ENCODE measurements at places on chromosomes 5 and 9. TPM values are rescaled to one million over a fixed set of nuclear protein-coding genes. Genes with fewer than 3 reads are reported as not detected.

Gene CER1
- total RNA-seq = not detected

Gene CORO2A
- 1.6 TPM for total RNA-seq

GRCh38 chr5:170596482-170597044, 92.7 kb downstream of the KCNIP1 start:
- DNase-seq = no peak

Gene CSF1R
- total RNA-seq = 1.1 TPM

GRCh38 chr5:179262126-179262920, 82.9 kb downstream of the ADAMTS2 start:
- no peak for DNase-seq

Gene CARD19
- 40.3 TPM for total RNA-seq

DNA sequence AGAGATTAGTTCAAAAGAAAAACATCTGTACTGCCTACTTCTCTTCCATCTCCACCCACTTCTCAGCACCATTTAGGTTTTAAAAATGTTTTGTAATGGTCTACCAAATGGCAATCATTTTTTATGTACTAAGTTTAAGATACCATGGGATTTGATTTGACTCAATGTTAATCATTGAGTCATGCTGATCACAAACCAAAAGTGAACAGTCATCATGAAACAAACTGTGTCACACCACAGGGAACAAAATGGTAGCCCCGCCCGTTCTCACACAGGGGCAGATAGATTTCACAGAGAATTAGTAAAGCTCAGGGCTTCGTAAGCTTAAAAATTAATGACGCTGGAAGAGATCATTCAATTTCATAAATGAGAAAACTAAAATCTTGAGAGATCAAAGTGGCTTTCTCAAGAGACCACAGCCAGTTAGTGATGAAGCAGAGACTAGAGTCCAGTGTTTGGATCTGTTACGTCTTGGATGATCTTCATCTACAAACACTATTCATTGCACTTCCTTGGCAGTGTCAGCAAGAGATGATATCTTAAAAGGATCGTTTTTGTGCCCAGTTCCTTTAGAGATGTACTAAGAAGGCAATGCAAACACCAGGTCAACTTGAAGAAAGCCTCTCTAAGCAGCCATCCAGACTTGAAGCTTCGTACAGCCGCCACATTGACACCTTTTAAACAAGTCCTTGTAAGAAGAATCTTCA, 33.9 kb upstream of the TRIO start:
- peak; percentile 70 for DNase-seq

Gene IRGM
- total RNA-seq = not detected

GRCh38 chr5:147752666-147753290, 29.8 kb downstream of the JAKMIP2 start:
- DNase-seq = no peak

Gene HRH2
- not detected for total RNA-seq

Gene PIP5KL1
- 2.5 TPM for total RNA-seq

- no peak for DNase-seq
Measured at GRCh38 chr5:179438461-179438860, 93.2 kb upstream of the ADAMTS2 start.

DNA sequence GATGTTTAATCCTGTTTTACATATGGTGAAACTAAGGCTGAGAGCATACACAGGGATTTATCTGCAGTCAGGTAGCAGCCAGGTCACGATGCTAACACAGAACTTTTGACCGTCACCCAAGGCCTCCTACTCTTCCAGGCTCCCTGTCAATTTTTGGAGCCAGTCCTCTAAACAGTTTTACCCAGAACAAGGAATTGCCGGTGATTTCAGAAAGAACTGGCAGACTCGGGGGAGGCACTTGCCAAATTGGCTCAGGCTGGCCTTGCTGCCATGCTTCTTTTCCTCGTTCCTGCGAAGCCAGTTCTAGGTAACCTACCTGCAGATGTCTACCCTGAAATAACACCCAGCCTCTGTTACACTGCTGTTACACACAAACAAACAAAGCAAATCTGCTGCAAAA, 21.2 kb downstream of the GRIA1 start:
- DNase-seq = no peak

GRCh38 chr9:132622159-132622558, 39.8 kb downstream of the BARHL1 start:
- DNase-seq = peak; percentile 19

DNA sequence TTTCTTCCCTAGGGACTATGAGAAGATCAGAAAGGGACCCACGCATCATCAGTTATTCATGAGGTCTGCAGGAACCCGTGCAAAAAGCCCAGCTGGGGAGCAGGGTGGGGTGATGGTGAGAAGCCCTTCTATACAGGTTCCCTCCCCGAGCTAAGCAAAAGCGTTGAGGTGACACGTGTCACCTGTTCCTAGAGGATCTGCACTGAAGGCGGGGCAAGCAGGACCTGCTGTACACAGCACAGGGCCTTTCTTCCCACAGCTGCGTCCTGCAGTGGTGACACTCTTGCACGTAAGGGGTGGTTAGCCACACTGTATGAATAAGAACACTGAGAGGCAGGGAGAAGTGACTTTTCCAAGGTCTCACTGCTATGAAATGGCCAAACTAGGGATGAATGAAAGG, 37.2 kb upstream of the SH3PXD2B start:
- no peak for DNase-seq

GRCh38 chr9:211036-211435, 3.6 kb upstream of the DOCK8 start:
- DNase-seq = no peak

DNA sequence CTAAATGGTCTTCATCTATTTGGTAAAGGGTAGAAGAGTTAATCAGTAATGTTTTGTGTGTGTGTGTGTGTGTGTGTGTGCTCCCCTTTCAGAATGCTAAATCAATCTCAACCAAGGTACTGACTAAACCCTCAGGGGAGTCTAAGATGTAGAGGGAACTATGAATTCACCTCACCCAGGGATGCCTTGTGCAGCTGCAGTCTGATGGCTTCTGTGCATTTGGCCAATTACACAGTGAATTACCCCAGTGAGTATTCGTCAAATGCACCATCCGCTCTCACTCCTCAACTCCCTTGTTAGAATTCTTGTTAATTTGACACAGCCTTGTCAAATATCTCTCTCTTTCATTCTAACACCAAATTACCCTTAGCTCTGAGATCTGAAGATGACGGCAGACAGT, 234.6 kb downstream of the GABRB2 start:
- no peak for DNase-seq

- DNase-seq = no peak
Measured at GRCh38 chr5:59597690-59598546, 295.6 kb downstream of the PDE4D start.

Gene MYMK
- not detected for total RNA-seq

GRCh38 chr9:16102154-16102553, 549.3 kb downstream of the CCDC171 start:
- DNase-seq = no peak

DNA sequence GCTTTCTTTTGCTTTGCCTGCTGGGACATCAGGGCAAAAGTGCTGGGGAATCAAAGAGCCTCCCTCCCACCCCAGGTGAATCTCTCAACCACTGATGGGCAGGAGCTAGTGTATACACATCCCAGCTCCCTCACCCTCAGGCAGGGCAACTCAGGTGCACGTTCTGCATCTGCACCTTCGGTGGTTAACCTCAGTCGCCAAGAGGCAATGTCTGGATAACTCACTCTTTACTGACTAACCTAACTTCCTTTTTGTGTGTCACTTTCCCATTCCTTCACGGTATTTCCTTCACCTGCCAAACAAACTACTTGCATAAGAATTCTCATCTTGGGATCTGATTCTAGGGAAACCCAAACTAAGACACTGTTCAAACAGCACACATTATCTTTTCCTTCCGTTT, 26.3 kb downstream of the CNTFR start:
- DNase-seq = no peak

DNA sequence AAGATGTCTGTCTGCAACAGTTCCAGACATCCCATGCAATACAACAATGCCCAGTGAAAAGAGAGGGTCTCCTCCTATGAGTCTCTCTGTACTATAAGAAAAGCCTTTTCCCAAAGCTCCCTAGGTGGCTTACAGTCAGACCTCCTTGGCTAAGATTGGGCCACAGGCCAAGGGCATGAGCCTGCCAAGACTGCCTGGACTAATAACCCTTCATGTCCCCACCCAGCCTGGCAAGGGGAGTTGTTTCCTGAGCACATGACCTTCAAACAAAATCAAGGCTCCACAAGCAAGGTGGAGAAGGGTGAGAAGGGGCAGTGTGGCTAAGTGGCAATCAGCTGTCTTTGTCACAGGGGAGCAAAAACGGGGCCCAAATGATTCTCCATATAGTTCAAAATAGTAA, 75.6 kb upstream of the ZSWIM6 start:
- DNase-seq = no peak

Gene EGFL7
- total RNA-seq = 6.1 TPM

DNA sequence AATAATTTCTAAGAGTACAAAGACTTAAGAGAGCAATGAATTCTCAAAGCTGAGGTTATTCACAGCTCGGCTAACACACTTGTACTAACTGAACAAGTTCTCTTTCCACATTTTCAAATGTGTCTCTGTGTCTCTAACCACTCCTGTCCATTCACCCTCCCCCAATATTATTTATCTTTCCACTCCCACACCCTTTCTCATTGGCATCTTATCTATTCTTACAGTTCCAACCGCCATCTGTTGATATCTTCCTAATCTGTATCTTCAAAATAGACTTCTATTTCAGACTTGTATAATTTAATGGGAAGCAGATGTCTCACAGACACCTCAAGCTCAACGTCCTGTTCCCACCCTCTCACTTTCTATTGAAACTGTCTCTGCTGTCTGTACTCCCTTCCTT, 205.9 kb downstream of the ANXA1 start:
- DNase-seq = no peak

DNA sequence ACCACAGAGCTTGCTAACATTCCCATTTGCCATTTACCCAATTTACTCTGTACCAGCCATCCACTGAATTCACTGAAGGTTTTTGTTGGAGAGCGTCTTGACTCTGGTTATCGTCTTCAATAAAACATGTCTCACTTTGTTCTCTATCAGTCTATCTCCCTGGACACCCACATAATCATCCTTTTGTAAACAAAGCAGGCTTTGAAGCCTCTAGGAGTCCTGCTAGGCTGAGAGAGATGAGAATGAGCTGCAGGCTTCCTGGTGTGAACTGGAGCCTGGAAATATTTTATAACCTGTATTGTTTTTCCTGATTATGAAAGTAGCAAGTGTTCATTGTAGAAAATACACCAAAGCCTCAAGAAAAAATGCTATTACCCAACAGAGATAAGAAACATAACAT, 140.6 kb upstream of the ZNF366 start:
- no peak for DNase-seq

GRCh38 chr9:100714372-100715099, 136.7 kb downstream of the CAVIN4 start:
- peak; percentile 46 for DNase-seq

DNA sequence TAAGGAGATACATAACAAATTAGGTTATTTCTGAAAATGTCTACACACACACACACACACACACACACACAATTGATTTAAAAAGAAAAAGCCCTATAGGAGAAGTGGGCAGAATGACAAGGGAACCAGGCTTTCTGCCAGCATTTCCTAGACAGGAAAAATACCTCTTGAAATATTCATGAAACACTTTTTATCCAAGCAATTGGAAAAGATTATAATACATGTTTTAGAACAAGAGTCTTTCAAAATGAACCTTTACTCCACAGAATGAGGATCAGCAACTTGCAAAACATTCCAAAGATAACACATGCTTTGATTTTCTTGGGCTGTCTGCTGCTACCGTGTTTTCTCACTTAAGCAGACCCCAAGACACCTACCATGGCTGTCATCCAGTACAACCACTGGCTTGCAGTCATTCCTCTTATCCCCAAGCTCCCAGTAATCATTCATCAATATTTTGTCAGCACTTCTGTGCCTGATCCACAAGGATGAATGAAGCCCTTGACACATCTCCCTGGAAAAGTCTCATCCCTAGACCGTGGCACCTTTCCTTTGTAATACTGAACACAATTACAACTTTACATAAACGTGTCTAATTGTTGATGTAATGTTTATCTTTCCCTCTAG, 717.1 kb upstream of the ZNF608 start:
- DNase-seq = no peak

DNA sequence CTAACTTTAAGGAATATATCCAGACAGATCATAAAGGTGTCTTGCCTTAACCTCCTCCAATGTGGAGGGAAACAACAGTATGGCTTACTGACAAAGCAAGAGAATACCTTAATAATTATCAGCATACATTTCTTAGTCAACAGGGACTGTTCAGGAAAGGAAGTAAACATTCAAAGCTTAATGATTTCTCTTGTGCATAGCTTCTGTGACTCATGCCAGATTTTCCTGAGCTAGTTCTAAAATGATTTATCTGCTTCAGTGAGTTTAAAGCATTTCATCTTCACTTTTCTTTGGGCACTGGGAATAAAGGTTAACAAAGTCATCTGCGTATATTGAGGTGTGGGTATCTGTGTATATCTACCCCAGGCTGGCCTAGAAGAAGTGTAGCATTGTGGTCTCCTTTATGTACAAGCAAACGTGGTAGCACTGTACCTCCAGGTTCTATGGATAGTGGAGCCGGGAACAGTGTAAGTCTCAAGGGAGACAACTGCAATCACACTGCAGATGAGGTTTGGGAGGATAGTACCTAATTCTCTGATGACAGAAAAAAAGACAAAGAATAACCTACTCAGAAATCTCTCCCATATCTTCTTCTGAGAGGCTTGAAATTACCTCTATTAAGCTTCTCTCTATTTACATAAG, 284.1 kb downstream of the HCN1 start:
- DNase-seq = no peak

DNA sequence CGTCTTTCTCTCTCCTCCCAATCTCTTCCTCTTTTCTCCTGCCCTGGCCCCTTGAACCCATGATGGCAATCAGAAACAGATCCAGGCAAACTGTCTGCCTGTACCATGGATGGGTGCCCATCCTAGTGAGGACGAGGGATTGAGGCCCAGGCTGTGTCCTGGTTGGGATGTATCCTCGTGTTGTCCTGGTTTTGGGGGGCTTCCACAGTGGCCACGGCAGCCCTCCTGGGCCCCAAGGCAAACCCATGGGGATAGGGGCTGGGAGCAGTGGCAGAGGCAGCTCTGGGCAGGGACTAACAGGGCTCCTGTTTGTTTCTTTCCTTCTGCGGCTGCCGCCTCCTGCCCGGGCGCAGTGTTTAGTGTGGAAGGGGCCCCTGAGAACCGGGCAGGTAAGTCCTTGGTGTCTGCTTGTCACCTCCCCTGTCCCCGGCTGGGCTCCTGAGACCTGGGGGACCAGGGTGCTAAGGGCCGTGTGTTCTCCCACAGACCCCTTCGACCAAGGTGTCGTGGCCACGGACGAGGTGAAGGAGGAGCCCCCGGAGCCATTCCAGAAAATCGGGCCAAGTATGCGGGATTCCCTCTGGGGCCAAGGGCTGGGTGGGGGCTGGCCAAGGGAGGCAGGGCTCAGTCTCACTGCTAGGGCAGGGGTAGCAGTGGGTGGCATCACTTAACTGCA, 70.0 kb downstream of the AMBP start:
- DNase-seq = no peak

GRCh38 chr5:177275883-177276282, 27.6 kb downstream of the RAB24 start:
- no peak for DNase-seq

- no peak for DNase-seq
Measured at GRCh38 chr5:59864718-59865117, 28.8 kb downstream of the PDE4D start.
